ENCODE measurements at places on chromosomes 5 and 9.

- DNase-seq: no peak
These were observed 185.4 kb downstream of the TTC39B start for GRCh38 chr9:15121630-15122029.

DNA sequence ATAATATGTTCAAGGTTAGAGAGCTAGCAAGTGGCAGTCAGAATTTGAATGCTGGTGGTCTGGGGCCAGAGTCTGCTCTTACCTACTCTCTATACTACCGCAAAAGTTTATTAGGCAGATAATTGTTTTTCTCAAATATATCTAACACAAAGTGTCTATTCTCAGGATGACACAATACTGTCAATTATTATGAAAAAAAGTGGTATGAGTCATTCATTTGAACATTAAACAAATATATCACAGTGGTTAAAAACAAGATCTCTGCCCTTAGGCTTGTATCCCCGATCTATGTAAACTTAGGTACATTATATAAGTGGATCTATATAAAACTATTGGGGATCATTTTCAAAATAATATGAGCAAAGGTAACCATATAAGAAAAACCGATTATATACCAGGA, 354.9 kb downstream of the CETN3 start:
- DNase-seq: no peak

GRCh38 chr9:91126761-91127445, 234.8 kb downstream of the AUH start:
- DNase-seq: no peak

GRCh38 chr5:76751291-76751690, 35.4 kb downstream of the F2R start:
- DNase-seq: no peak
